ENCODE measurements at places on chromosomes 12 and 14. TPM values are rescaled to one million over a fixed set of nuclear protein-coding genes. Genes with fewer than 3 reads are reported as not detected.

PMEL gene
- total RNA-seq, result not detected

CPM gene
- total RNA-seq, result 36.5 TPM

GRCh38 chr12:49903351-49903699 is 375 bp downstream of the FAIM2 start:
- no peaks in the 10 kb centered on the region for H3K27me3 ChIP-seq
- H3K4me1 ChIP-seq, result peaks cover 13% of the 10 kb centered on the region
- peak; percentile 66 for DNase-seq
- H3K4me3 ChIP-seq, result peak overlapping the region; percentile 15

DNA sequence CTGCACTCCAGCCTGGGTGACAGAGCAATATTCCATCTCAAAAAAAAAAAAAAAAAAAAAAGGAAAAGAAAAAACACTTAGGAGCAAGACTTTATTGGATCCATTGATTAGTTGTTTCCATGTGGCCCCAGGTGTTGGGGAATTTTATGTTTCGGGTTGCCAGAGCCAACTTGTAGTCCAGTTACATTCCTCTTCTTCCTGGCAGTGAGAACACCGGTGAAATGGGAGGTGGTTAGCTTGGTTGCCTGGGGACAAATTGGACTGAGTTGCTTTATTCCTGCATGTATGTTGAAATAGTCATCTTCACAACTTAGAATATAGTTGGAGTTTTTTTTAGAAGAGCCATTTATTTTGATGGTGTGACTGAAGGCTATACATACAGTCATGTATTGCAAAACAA is 12.6 kb downstream of the RCOR1 start:
- H3K27ac ChIP-seq, result no peak overlapping the region
- H3K4me1 ChIP-seq, result peaks cover 46% of the 10 kb centered on the region
- H3K4me3 ChIP-seq, result no peak overlapping the region

GRCh38 chr12:97650242-97650641 is 187.6 kb downstream of the RMST start:
- no peaks in the 10 kb centered on the region for H3K27me3 ChIP-seq
- no peaks in the 10 kb centered on the region for H3K4me1 ChIP-seq
- H3K36me3 ChIP-seq, result no peaks in the 10 kb centered on the region
- H3K27ac ChIP-seq, result no peak overlapping the region
- no peak overlapping the region for H3K4me3 ChIP-seq

DNA sequence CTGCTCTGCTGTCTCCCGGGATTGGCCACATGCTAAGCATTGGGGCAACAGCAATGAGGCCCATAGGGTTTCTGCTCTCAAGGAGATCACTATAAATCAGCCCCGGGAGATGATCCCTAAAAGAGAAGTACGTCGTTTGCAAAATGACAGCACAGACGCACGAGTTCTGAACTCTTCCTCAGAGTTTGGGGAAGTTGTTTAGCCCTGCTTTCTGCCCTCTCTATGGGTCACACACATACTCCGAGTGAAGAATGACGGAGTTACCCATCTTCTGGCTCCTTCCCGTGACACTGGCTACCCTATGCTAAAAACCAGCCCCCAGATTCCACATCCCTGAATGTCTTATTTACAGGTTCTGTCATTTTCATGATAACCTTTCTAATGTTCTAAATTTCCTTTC is 258.0 kb upstream of the PLEKHG7 start:
- no peak overlapping the region for H3K4me3 ChIP-seq
- no peaks in the 10 kb centered on the region for H3K27me3 ChIP-seq
- H3K4me1 ChIP-seq, result peaks cover 11% of the 10 kb centered on the region
- no peaks in the 10 kb centered on the region for H3K36me3 ChIP-seq

DNA sequence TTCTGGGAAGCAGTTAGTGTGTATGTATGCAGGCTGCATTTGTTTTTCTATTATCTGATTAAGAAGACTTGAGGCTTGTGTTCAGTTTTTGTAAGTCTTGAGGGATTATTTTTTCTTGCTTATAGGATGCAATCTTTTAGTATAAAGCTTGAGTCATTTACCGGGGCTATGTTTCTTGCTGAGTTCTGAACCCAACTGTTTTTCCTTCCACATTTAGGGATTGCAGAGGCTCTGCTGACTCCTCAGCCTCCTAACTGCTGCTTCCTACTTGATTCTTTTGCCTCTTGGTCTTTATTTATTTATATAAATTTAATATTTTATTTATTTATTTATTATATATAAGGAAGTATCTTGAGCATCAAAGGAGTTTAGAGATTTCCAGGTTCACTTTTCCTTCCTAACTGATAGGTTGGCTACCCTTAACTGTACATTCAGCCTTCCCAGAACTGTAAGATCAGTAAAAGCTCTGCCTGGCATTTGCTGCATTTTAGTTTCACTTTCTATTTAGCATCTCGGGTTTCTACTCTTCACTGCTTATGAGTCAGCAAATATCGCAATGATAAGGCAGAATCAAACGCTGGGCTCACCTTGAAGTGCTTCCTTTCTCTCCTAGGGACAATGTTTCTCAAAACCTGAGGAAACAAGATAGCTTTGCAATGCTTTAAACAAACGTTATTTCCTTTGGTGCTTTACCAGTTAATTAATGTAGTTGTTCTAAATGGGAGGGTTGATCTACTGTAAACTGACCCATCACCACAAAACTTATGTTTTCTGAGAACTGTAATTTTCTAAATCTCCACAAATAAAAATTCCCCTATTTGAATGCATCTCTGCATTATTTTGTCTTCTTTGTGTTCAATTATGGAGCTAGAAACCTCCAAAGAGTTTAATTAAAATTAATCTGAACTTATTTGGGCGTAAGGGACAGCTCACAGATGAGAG is 1183.7 kb upstream of the TMEM132C start:
- H3K4me3 ChIP-seq, result peak overlapping the region; percentile 25
- DNase-seq, result no peak
- H3K27ac ChIP-seq, result peak overlapping the region; percentile 28

SLC5A8 gene
- not detected for total RNA-seq

- no peak overlapping the region for H3K27ac ChIP-seq
- DNase-seq, result no peak
Measured at GRCh38 chr14:74281069-74281468, 21.7 kb downstream of the ABCD4 start.

GPR68 gene
- total RNA-seq, result 0.66 TPM

SAMD4A gene
- 135 TPM for total RNA-seq

ZNF891 gene
- total RNA-seq, result 6.1 TPM

ZNF641 gene
- total RNA-seq, result 28.5 TPM

GRCh38 chr12:92332552-92332951 is 186.9 kb upstream of the BTG1 start:
- H3K27ac ChIP-seq, result no peak overlapping the region
- H3K27me3 ChIP-seq, result no peaks in the 10 kb centered on the region
- no peak for DNase-seq
- H3K4me1 ChIP-seq, result no peaks in the 10 kb centered on the region

SRRM4 gene
- not detected for total RNA-seq

DNA sequence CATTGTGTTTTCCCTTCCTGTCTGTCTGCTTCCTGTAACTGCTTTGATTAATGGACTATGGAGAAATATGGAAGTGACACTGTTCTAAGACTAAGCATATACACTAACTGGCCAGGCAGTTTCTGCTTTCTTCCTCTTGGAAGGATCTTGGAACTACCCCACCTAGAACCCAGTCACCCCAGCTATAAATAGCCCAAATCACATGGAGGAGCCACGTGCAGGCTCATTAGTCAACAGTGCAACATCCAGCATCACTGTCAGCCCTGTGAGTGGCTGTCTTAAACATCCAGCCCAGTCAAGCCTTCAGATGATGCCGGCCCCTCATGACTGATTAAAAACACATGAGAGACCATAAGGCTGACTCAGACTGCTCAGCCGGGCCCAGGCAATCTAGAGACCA is 39.2 kb downstream of the BCAT1 start:
- peak; percentile 75 for DNase-seq
- no peaks in the 10 kb centered on the region for H3K36me3 ChIP-seq
- H3K27me3 ChIP-seq, result no peaks in the 10 kb centered on the region

RNASE3 gene
- not detected for total RNA-seq

LHX5 gene
- total RNA-seq, result not detected

DNA sequence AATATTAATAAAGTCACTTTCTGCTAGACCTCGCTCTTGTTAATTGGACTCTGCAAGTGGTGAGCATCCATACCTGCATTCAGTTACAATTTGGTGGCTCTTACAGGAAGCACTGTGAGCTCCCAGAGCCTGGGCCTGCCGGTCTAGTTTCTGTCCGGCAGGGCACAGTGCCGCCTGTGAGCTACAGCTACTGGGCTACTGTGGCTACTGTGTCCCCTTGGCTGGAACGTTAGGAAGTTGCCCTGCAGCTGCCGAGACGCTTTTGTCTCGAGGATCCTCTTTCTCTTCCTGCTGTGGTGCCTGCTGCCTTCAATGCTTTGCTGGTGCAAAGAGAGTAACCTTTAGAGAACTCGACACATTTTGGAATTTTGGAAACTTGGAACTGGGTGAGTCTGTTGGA is 44.6 kb upstream of the PTGDR start:
- H3K4me3 ChIP-seq, result no peak overlapping the region
- no peaks in the 10 kb centered on the region for H3K36me3 ChIP-seq
- no peaks in the 10 kb centered on the region for H3K27me3 ChIP-seq
- DNase-seq, result no peak
- no peaks in the 10 kb centered on the region for H3K4me1 ChIP-seq

CFAP251 gene
- total RNA-seq, result 1.1 TPM

CHST11 gene
- 10.0 TPM for total RNA-seq

DNA sequence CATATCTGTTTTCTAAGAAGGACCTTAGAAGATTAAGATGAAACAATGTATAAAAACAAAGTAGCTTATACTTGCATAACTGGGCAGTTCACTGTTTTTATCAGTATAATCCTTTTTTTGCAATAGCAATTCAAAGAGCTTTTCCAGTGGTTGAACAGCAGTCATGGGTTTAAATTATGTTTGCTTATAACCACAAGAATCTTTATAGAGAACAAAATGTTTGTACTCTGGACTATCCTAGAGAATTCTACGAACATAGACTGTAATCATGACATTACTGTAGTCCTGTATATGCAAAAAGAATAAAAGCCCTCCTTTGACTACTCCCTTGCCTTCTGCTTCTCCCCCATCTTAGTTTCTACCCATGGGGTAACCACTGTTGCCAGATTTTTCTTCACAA is 5.7 kb downstream of the FAM177A1 start:
- no peak overlapping the region for H3K4me3 ChIP-seq
- no peak for DNase-seq
- no peaks in the 10 kb centered on the region for H3K27me3 ChIP-seq
- H3K36me3 ChIP-seq, result no peaks in the 10 kb centered on the region
- H3K4me1 ChIP-seq, result peaks cover 18% of the 10 kb centered on the region
- H3K27ac ChIP-seq, result peak overlapping the region; percentile 42

DNA sequence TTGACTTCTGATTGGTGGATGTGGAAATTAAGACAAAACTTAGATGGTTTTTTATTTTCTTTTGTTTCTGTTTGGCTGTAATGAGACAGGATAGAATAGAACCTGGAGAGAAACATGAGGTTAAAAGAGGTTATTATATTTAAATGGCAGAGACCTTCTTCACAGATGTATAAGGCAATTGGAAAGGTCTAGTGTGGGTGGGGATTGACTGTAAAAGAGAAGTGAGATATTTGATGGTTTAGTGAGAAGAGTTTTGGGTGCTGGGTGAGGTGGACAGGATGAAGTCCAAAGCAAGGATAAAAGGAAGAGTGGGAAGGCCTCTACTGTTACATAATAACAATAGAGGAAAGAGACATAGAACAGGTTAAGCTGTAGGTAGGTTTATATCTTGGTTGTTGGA is 43.8 kb upstream of the PPM1H start:
- H3K27me3 ChIP-seq, result no peaks in the 10 kb centered on the region
- H3K36me3 ChIP-seq, result no peaks in the 10 kb centered on the region
- no peaks in the 10 kb centered on the region for H3K4me1 ChIP-seq
- DNase-seq, result no peak
- no peak overlapping the region for H3K4me3 ChIP-seq

PLBD1 gene
- total RNA-seq, result 16.2 TPM
